ENCODE measurements at places on chromosomes 5 and 9.
A peak's percentile ranks its signal among the peaks of the same experiment; 100 is the strongest.

DNA sequence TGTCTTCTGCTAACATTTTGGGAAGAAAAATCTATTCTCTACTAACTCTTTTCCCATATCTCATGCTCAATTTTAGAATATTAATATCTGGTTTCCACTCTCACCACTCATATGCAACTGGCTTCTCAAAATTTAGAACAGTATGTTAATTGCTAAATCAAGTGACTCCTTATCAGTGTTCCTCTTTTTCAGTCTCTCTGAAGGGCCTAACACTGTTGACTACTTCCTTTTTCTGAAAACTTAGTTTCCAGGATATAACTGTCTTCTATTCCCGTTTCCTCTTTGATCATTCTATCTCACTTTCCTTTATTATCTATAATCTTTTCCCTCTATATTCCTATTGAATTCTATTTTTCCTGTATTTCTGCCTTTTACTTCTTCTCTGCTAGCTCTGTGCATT is 1717.2 kb upstream of the C9orf72 start:
- DNase-seq, result no peak

GRCh38 chr5:17305964-17306725 is 88.7 kb downstream of the BASP1 start:
- DNase-seq, result no peak

GRCh38 chr9:105007143-105007542 is 79.2 kb upstream of the ABCA1 start:
- DNase-seq, result peak; percentile 51

GRCh38 chr9:34546834-34547827 is 24.3 kb upstream of the ENHO start:
- DNase-seq, result peak; percentile 75

DNA sequence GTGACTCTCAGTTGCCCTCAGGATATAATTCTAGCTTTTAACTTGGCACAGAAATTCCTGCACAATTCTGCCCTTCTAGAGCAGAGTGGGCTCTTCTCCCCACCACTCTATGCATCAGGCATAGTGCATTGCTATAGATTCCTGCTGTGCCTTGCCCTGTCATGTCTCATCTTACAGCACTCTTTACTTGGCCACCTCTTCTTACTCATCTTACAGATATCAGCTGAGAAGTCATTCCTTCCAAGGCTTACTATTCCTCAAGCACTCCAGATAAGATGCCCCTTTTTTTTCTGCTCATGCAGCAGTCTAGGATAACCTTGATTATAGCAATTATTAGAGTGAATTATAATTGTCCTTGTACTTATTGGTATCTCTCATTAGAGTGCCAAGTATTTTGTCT is 5.6 kb downstream of the FAM221B start:
- no peak for DNase-seq

- DNase-seq, result no peak
Measured at GRCh38 chr5:172350212-172351181, 66.9 kb upstream of the UBTD2 start.

- no peak for DNase-seq
Measured at GRCh38 chr5:172600571-172600970, 40.5 kb upstream of the NEURL1B start.

- no peak for DNase-seq
Measured at GRCh38 chr5:37565062-37565670, 186.0 kb downstream of the WDR70 start.

DNA sequence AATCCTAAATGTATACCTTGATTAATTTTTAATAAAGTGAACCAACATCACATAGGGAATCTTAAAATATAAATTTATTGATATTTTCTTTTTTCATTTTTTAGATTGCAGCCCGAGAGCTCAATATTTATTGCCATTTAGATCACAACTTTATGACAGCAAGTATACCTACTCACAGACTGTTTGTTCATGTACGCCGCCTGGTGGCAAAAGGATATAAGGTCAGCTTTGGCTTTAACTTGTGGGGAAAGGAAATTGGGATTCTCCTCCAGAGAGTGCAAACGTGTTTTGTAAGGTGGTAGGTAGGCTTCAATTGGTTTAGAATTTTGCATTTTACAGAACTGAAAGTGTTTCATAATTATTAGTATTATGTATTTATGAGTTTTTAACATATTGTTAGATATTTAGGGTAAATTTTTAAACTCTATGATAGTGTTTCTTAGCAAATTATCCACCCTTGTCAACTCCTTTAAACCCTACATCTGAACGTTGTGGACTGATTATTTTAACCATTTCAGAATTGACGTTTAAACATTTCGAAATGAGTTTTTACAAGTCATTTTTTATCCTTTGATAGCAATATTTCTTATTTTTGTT is 17.5 kb upstream of the DHFR start:
- peak; percentile 61 for DNase-seq

- no peak for DNase-seq
Measured at GRCh38 chr9:92402826-92403745, 1.3 kb downstream of the OGN start.

- no peak for DNase-seq
Measured at GRCh38 chr5:5685737-5686136, 263.3 kb downstream of the ICE1 start.

- DNase-seq, result no peak
Measured at GRCh38 chr5:99000876-99001275, 72.1 kb upstream of the CHD1 start.

GRCh38 chr5:145903867-145904266 is 31.1 kb upstream of the GRXCR2 start:
- no peak for DNase-seq

- DNase-seq, result no peak
Measured at GRCh38 chr5:179421144-179421901, 76.1 kb upstream of the ADAMTS2 start.

DNA sequence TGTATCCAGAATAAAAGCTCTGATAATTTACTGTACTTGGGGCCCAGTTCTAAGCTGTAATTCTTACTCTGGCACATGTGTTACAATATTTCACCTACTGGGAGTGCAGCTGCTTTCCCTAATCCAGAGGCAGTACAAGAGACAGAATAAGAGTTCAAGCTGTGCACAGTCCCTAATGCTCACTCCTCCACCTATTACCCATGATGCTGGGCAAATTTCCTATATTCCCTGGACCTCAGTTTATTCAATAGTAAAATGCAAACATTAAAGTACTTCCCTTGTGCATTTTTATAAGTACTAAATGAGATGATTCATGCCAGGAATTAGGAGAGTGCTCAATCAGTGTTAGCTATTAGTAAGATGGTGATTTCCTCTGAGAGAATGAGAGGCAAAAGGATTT is 28.0 kb upstream of the TAF11L2 start:
- DNase-seq, result no peak

- DNase-seq, result peak; percentile 76
Measured at GRCh38 chr5:150295172-150295634, 5.6 kb upstream of the CAMK2A start.

DNA sequence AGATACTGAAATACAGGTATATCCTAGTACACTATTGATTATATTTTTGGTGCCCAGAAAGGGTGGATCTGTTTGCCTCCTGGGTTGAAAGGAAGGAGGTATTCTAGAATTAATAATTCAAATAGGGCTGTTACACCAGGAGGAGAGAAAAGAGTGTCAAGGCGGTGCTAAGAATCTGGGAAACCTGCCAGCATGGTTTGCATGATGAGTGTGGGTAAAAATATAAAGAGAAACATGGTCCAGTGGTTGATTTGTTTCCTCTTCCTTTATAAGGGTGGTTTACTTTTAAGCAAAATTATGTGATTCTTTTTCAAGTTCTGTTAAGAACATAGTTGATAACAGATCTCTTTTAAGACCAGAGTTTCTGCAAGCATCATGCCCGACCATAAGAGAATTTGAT is 69.4 kb upstream of the NFIB start:
- no peak for DNase-seq

GRCh38 chr5:137957948-137958347 is 68.7 kb downstream of the PKD2L2 start:
- no peak for DNase-seq

DNA sequence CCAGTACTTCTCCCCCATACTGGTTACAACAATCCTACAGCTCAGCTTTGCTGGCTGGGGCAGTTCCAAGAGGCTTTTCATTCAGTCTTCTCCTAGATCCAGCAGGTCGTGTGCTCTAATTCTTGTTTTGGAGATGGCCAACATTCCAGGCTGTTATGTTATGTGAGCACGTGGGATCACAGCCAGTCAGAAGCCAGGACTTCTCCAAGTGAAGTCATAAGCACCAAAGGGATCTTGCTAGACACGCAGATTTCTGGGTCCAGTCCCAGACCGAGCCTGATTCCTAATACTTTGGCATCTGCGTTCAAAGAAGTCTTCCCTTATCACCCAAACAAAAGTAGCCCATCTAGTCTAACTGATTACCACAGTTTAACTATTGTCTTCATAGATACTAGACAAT is 1.4 kb upstream of the LARP1 start:
- DNase-seq, result peak; percentile 87

DNA sequence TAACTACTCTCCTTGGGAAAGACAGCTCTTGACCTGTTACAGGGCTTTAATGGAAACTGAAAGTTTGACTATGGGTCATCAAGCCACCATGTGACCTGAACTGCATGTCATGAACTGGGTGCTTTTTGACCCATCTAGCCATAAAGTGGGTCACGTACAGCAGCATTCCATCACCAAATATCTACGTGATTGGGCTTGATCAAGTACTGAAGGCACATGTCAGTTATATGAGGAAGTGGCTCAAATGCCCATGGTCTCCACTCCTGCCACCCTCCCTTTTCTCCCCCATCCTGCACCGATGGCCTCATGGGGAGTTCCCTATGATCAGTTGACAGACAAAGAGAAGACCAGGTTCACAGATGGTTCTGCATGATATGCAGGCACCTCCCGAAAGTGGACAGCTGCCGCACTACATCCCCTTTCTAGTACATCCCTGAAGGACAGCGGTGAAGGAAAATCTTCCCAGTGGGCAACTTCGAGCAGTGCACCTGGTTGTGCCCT is 7.3 kb upstream of the FCN1 start:
- no peak for DNase-seq

- DNase-seq, result no peak
Measured at GRCh38 chr5:38739705-38740045, 106.1 kb upstream of the OSMR start.

DNA sequence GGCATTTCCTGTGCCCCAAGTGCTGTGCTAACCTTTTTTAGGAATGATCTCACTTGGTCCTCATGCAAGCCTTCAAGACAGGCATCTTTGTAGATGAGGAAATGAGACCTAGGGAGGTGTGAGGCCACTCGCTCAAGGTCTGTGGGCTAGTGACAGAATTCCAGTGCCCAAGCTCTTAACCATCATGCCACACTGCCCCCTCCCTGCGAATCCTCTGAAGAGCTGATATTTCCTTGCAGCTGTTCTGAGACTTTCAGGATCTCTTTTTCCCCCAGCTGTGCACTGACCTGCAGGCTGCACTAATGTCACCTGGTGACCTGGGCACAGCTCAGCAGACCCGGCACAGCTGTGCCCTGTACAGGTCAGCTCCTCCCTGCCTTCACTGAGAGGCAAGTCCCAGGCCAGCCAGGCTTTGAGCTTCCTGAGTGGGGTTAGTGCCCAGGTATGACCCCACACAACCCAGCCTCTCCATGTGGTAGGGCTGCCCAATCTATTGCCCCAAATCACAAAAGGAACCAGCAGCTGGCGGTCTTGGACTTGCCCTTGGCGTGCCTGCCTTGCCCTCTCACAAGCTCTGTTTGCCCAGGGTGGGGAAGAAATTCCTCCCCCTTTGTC is 32.7 kb downstream of the MORN5 start:
- no peak for DNase-seq

DNA sequence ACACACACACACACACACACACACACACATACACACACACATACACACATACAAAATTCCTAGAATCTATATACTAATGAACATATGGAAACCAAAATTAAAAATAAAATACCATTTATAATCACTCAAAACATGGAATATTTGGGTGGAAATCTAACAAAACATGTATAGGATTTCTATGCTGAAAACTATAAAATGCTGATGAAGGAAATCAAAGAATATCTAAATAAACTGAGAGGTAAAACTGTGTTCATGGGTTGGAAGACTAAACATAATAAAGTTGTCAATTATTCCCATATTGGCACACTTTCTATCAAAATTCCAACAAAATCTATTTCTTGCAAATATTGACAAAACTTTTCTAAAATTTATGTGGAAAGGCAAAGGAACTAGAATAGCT is 25.4 kb upstream of the NANS start:
- DNase-seq, result no peak

GRCh38 chr9:115015018-115015635 is 84.7 kb upstream of the TNFSF8 start:
- peak; percentile 50 for DNase-seq

GRCh38 chr5:82169892-82170291 is 108.3 kb downstream of the RPS23 start:
- DNase-seq, result no peak

GRCh38 chr5:176350416-176350815 is 11.1 kb downstream of the KIAA1191 start:
- no peak for DNase-seq

- DNase-seq, result no peak
Measured at GRCh38 chr5:34551911-34552433, 104.2 kb upstream of the RAI14 start.

GRCh38 chr5:130141659-130142320 is 237.5 kb downstream of the CHSY3 start:
- DNase-seq, result peak; percentile 12

DNA sequence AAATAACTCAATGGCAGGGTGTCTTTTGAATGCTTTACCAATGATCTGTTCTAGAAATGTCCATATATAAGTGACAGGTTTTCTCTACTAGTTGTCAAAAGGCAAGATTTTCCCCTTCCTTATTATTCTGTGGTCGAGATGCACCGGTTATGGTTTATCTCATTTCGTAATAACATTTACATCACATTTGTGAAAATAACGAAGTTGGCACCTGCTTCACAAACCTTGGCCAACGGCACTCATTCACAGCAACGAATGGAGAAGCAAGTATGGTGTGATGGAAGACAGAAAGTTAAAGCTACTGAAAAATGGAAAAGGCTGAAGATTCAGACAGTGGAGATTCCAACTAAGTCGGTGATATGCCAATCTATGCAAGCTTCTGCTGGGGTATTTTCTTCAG is 235.8 kb downstream of the KCTD16 start:
- no peak for DNase-seq

DNA sequence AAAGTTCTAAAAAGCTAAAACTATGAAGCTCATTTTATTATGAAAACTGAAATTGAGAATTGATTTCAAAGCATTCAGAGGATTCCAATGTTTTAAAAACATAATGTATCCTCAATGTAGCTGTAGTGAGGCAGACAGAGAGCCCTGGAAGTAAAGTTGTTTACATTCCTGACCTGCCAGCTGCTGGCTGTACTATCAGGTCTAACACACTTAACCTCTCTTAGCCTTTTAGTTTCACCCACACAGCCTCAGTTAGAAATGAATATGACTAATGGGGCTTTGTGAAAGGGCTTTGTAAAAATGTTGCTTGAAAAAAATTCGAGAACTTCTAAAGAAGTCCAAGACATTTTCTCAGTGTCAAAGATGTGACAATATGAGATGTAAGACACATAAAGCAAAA is 122.6 kb downstream of the FBXL17 start:
- DNase-seq, result no peak

GRCh38 chr9:115378758-115379157 is 260.8 kb upstream of the TNC start:
- no peak for DNase-seq

Data from hepatic stellate cell (primary cell).